ENCODE measurements at places on chromosomes 12 and 14.

DNA sequence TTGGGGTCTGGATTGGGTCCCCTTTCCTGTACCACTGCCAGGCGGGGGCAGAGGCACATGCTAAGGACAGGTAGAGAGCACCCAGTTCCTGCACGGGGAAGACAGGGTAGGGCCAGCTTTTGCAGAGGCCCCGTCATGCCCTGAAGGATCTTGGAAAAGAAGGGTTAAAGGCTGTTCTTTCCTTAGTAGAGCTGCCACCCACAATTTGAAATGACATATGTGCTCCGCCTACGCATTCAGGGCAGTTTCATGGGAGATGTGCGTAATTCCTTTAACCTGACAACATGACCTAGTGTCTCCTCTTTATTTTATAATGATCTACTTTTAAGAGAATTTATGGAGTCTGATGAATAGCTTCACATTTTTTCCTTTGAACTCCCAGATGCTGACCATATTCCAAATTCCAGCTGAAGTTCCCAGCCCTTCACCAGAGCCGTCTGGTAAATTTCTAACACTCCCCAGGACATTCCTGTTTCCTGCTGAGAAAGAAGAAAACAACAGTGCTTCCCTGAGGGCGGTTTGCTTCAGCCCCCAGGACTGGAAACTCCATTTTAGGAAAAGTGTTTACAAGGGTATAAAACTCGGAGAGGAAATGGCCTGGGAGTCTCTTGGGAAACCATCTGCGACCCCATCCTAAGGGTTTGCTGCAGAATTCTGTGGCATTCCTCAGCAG is 58.9 kb upstream of the PLEKHG3 start:
- DNase-seq: peak; percentile 21

GRCh38 chr14:28661171-28661772 is 105.3 kb upstream of the FOXG1 start:
- peak; percentile 84 for DNase-seq

GRCh38 chr14:84688297-84689025 is 841.5 kb upstream of the FLRT2 start:
- no peak for DNase-seq

- no peak for DNase-seq
Observed at GRCh38 chr12:13707829-13708228, 273.6 kb downstream of the GRIN2B start.

- DNase-seq: peak; percentile 83
Observed at GRCh38 chr14:50062438-50063085, 53.8 kb downstream of the VCPKMT start.

DNA sequence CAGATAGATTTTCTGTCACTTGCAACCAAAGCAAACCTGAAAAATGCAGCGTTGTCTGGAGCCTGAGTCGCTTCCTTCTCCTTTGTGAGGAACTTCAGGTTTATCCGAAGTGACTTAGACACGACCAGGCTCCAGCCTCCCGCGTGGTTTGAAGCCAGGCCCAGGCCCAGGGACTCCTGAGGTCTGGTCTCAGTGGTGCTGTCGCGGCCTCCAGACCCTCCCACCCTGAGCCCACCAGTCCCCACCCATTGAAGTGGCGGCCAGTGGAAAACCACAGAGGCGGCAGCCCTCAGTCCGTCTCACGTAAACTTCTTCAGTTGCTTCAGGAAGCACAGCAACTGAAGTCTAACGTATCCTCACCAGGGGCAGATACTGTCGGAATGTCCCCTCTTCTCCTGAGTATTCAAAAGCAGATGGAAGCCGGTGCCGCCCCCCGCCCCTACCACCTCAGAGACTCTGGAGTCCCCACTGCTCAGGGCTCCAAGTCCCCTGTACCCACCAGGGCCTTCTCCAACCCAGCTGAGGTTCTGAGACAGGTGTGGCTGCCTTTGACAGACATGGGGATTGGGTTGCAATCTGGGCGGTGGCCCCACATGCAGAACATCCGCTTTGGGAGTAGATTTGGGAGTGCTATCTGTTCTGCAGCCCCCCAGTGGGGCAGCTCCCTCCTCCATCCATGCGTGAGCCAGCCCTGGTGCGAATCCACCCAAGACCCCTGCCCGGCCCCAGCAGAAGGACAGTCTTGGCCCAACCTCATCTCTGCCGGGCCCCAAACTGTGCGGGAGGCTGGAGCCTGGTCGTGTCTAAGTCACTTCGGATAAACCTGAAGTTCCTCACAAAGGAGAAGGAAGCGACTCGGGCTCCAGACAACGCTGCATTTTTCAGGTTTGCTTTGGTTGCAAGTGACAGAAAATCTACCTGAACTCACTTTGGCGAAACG is 26.6 kb upstream of the GALNT9 start:
- no peak for DNase-seq

DNA sequence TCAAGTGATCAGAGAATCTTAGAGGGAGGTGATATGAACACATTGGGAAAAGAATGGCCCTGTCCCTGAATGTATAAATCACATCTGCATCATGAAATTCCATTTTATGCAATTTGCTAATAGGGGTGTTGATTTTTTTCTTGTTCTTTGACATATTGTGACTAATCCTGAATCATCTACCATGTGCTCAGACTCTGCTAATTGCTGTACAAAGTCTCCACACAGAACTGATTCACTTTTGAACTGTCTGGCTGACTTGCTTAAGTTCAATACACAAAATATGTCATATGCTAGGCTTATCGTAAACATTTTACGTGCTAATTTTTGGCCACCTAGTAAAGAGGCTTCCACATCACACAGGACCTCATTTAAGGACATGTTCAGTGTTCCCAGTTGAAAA is 2.6 kb downstream of the TMEM132D start:
- no peak for DNase-seq

- no peak for DNase-seq
Observed at GRCh38 chr12:70241845-70242244, 1.4 kb upstream of the CNOT2 start.

- DNase-seq: no peak
Observed at GRCh38 chr12:26196421-26196716, 996 bp downstream of the SSPN start.

DNA sequence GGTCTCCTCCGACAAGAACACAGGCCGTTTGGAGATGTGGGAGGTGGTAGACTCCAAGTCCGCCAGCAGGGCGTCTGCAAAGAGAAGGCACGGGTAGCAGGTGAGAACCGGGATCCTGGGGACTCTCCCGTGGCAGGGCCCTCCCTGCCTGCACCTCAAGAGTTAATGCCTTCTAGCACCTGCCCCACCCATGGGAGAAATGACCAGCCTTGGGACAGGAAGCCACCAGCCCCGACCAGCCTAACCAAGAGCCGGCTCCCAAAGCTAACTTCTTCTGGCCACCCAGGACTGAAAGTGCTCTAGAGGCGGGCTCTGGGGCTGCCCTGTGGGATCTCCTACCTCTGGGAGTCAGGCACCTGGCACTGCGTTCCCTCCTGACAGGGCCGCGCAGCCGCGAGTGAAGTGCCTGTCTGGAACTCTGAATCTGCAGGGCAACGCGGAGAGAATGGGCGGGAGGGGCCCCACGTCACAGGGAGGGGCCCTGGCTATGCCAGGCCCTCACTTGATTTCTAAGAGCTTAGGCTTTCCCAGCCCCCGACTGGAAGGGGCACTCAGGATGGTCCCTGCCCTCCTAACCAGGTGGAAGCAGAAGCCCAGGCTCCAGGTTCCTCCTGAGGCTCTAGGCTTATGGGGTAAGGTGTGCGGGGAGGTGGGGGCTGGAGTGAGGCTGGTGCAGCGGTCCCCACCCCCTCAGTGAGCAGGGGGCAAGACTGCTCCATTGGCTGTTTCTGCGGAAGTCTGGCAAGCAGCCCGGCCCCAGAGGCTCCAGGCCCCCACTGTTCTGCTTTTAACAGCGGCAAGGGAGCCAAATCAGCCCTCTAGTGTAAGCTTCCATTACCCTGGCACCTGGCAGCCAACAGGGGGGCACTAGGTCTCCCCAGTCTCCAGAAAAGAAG is 23.6 kb upstream of the RPLP0 start:
- DNase-seq: no peak

DNA sequence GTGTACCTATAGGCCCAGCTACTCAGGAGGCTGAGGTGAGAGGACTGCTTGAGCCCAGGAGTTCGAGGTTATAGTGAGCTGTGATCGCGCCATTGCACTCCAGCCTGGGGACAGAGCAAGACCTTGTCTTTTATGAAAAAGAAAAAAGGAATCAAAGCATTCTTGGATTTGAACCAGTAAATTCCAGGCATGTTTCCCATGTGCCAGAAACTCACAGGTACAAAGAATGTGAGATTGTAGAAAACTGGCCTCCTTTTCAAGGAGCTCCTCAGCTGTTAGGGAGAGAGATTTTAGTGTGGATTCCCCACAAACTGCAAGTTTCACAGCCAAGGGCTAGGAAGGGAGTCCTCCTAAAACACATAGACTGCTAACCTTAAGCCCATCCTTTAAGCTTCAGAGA is 95.0 kb downstream of the FOXN4 start:
- DNase-seq: no peak

GRCh38 chr12:91103624-91104023 is 7.7 kb downstream of the LUM start:
- no peak for DNase-seq

GRCh38 chr12:92701441-92701840 is 1.3 kb upstream of the PLEKHG7 start:
- no peak for DNase-seq

- DNase-seq: no peak
Observed at GRCh38 chr12:57005980-57006808, at the start of gene ZBTB39. Gene ZBTB39, minus strand, starts transcription at chr12:57006546. Its CDS starts 1,629 bp downstream, at chr12:57004917.

GRCh38 chr12:85836197-85837090 is at the start of gene RASSF9:
Gene RASSF9, minus strand, starts transcription at chr12:85836409. Its CDS starts 208 bp downstream, at chr12:85836201.
- peak; percentile 88 for DNase-seq

DNA sequence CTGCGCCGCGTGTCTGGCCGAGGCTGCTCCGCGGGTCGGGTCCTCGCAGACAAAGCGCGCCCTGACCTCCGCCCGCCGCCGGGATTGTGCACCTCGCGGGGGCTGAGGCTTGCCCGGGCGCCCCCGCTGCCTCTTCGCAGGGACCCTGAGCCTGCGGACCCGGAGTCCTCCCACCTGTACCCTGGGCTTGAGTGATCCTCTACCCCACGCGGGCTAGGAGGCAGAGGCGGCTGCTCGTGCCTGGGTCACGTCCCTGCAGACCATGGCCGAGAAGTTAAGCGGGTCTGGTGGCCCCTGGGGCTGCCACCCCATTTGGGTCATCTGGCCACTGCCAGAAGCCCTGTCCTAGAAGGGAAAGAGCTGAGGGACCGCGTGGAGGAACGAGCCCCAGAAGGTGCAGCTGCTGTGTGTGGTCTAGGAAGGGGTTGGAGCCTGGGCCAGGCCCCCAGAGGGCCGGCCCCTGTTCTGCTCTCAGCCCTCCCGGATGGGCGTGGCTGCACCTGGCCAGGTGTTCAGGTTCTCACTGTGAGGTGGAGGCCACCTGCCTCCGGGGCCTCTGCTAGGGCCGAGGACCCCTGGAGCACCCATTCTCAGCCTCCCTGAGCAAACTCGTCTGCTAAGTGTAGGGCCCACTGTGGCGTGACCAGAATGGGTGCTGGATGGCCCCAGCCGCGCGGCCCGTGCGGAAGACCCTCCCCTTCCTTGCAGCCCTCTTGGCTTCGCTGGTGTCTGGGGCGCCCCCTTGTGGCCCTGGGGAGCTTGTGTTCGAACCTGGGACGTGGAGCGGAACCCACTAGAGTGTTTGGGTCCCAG is 49.6 kb downstream of the LRCOL1 start:
- peak; percentile 42 for DNase-seq

GRCh38 chr12:94872971-94873733 is 130.3 kb downstream of the NDUFA12 start:
- DNase-seq: no peak

DNA sequence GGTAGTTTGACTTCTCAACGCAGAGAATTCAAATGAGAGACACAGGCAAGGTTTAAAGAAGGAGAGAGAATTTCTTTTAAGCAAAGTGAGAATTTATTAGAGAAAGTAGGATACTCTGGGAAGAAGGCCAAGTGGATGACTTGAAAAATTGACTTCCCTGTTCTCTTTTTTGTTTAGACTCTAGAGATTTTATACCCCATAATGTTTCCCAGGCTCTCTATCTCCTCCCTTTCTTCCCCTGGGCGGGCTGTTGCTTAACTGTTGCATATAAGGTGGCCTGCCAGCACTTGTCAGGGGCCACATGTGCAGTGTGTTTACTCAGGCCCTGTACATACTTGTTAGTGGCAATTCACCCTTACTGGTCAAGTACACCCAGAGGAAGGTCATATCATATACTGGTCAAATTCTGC is 403.7 kb downstream of the SLC6A15 start:
- DNase-seq: peak; percentile 45

DNA sequence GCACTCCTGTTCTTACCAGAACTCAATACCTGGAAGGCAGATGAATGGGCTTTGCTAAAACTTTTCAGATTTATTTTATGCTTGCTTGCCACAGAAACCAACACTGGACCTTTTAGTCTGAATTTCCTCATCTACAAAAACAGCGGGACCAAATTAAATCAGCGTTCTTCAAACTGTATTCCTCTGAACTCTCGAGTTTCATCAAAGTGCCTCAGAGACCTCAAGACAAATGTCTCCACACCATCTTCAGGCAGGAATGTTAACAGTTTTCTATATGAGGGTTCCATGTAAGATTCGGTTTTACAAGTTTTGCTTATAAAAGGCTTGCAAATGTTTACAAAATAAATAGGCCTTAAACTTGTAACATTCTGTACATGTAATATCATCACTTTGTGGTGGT is 74.6 kb downstream of the MED13L start:
- DNase-seq: peak; percentile 11

GRCh38 chr12:905261-906031 is 44.0 kb downstream of the RAD52 start:
- DNase-seq: no peak
